ENCODE measurements at places on chromosomes 7 and 10.

DNA sequence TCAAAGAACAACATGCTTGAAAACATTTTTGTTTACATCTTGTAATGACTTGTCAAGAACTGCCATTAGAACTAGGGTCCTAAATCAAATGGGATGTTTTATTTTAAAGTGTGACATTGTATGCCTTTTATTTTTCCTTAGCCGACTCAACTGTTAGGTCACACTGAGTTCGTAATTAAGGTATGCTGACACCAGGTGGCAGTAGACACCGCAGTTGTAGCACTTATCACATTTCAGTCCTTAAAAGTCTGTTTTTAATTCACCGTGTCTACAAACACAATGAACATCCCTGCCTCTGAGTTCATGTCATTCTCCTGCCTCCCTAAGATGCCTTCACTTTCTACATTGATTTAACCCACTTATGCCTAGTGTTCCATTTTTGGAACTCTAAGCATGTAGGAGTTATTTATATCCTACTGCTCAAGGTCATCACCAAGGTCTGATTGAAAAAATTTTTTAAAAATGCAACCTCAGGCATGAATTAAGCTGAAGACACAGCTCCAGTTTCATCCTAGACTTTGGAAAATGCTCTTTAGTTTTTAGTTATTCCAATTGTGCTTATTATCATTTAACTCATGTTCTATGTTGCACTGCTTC is 186.1 kb downstream of the BMPER start:
- DNase-seq: no peak

DNA sequence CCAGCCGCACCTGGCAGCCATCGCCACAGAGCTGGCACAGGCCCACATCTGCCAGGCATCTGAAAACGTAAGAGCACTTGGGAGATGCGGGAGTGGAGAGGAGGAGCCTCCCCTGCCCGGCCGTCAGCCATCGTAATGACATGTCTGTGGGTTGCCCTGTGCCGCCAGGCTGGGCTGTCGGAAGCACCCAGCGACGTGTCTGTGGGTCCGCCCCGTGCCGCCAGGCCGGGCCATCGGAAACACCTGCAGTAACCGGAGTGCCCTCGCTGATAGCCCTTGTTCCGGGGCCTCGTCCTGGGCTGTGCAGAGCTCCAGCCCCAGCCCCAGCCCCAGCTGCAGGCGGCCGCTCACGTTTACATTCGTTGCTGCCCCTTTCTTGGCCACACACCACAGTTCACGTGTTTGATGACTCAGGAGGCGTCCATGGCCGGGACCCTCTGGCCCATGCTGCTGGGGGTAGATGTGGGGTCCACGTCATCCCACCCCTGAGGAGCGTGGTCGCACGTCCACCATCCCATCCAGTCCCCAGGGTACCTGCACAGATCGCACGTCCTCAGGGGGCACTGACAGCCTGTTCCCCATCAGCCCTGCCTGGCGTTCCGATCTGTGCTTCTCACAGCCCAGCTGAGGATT is 30.0 kb upstream of the PRKAR1B start:
- DNase-seq: no peak

- DNase-seq: no peak
These were observed 21.8 kb upstream of the YWHAG start for GRCh38 chr7:76380623-76380966.

GRCh38 chr10:61626209-61626608 is 36.5 kb upstream of the CABCOCO1 start:
- no peak for DNase-seq

DNA sequence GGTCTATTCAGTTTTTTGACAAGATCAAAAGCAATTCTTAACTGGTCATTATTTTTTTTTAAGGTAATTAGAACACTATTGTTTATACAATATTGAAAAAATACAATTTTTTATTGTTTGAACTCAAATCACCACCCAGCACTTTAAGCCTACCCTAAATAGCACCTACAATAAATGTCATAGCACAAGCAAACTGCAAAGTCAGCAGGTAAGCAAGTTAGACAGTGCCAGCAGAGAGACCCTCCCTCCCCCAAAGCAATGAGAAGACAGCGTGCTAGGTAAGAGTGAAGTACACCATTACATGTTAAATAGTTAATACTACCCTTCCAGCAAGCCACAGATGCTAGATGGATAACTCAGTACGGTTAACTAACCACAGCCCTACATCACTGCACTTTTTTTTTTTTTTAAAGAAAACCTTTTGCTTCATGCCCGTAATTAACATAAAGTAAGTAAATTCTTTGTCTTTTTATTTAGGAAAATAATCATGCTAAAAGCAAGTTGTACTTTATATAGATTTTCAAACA is 120.0 kb downstream of the UBE2H start:
- DNase-seq: no peak

DNA sequence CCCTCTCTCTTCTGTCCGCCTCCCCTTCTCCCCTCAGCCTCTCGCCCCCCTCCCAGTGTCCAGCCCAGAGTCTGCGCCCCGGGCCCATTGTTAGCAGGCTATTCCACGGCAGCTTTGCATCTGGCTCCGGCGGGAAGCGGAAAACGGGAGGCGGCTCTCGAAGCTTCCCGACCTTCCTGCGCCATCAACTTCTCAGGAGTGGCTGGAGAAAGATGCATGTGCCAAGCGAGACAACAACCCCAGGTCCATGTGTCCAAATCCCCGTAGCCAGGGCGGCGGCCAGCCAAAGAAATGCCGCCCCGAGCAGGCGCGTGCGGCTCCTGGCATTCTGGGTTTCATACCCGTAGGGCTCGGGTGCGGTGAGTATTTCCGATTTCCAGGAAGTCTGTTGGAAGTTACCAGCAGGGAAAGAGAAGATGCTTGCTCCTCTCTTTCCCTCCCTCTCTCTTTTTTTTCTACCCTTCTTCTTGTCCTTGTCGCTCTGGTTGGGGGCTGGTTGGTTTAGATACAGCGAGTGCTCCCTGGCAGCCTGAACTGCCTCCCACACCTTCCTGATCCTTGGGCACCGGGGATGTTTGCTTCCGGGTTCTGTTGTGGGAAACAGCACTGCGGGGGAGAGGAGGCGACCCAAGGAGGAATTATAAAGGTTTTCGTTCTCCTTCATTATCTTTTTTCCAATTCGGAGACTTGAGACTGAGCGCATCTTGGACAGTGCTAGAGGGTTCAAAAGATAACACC is 1.2 kb upstream of the HOXA2 start:
- no peak for DNase-seq

- DNase-seq: no peak
These were observed 57.3 kb upstream of the CCDC71L start for GRCh38 chr7:106717955-106718871.

- no peak for DNase-seq
These were observed 8.9 kb upstream of the LRRC18 start for GRCh38 chr10:48948470-48949037.

GRCh38 chr7:50418526-50419290 is 31.4 kb downstream of the FIGNL1 start:
- DNase-seq: peak; percentile 60

DNA sequence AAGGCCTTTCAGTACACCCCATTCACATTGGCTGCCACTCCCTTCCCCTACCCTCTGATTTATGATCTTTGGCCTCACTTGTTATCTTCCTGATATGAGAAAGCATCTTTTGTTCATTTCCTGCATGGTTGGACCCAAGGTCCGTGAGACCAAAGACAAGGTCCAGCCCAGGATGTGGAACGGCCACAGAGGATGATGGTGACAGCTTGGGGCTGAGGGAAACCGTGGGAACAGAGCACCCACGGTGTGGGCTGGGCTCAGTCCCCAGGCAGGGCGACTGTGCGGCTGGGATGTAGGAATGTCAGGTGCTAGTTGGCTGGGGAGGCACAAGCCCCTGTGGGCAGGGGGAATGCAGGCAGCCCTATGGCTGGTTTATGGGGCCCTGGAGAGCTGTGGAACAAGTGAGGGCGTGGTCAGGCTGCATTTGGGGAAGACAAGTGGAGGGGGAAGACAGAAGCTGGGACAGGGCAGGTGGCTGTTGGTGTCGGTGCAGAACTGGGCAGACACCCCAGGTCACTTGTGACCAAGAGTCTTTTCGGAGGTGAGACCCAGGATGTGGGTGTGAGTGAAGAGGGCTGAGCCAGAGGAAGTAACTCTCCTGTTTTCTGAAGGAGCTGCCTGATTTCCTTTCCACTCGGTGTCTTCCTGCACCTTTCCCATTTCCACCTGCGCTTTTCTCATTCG is 51.7 kb upstream of the IGFBP3 start:
- DNase-seq: no peak

- DNase-seq: no peak
These were observed 180.0 kb upstream of the ADCY1 start for GRCh38 chr7:45394117-45394708.

- no peak for DNase-seq
These were observed 57.6 kb downstream of the MMRN2 start for GRCh38 chr10:86899670-86900276.

- DNase-seq: no peak
These were observed 3.4 kb downstream of the RUFY2 start for GRCh38 chr10:68403701-68404100.

- DNase-seq: peak; percentile 7
These were observed 44.2 kb downstream of the PDLIM1 start for GRCh38 chr10:95246582-95247051.

- no peak for DNase-seq
These were observed 159.5 kb upstream of the AUTS2 start for GRCh38 chr7:69438584-69439412.
